ENCODE measurements at places on chromosomes 4 and X.

DNA sequence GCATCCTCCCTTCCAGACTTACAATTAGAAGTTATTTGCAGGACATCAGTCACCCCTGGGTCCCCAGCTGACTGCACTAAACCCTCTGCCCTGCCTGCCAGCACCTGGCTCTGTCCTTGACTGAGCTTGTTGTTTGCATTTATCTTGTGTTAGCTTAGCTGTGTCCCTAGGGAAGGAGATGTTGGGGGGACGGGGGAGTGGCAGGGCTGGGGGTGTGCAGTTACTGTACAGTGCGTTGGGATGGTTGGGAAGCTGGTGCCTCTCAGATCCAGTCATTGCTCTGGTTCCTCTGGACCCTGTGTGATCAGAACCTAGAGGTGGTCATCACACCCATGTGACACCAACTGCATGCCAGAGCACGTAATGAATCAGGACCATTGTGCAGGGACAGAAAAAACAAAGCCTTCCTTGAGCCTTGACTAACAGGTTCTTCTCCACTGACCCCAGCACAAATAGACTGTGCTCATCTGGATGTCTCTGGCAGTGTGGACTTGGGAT lies 32.7 kb upstream of the PROM1 start:
- no peak for DNase-seq

DNA sequence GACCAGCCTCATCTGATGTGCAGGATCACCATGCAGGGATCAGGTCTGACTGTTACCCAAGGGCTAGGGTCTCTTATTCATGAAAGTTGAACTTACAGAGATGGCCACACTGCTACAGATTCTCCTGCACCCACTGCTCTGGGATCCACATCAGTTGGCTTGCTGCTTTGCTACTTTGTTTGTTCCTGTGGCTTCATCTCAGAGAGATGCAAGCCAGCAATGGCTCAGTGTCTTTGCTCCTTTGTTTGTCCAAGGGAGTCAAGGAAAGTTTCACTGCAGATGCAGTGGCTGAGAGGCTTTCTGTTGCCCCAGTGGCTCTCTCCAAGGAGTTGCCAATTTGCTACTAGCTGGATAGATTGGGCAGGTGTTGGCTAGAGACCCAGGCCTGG lies 70.3 kb upstream of the UGT2B7 start:
- no peak for DNase-seq

DNA sequence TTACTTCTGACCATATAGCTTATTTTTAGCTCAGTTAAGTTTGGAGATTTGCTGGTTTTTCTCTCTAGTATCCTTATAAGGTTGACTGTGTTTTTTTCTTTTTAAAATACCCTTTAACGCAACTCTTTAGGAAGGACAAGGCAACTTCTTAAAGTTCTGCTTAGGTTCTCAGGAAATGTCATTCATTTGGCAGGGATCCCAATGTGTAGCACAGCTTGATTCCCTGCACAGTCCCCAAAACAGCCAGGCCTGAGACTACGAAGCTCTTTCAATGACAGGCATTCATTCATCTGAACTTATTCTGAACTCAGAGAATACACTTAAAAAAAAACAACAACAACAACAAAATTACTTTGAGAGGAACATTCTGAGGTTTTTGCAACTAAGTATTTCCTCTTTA lies 1765.8 kb downstream of the PCDH7 start:
- DNase-seq = no peak

GRCh38 chrX:107565931-107566603 lies 62.2 kb upstream of the PRPS1 start:
- DNase-seq = no peak

DNA sequence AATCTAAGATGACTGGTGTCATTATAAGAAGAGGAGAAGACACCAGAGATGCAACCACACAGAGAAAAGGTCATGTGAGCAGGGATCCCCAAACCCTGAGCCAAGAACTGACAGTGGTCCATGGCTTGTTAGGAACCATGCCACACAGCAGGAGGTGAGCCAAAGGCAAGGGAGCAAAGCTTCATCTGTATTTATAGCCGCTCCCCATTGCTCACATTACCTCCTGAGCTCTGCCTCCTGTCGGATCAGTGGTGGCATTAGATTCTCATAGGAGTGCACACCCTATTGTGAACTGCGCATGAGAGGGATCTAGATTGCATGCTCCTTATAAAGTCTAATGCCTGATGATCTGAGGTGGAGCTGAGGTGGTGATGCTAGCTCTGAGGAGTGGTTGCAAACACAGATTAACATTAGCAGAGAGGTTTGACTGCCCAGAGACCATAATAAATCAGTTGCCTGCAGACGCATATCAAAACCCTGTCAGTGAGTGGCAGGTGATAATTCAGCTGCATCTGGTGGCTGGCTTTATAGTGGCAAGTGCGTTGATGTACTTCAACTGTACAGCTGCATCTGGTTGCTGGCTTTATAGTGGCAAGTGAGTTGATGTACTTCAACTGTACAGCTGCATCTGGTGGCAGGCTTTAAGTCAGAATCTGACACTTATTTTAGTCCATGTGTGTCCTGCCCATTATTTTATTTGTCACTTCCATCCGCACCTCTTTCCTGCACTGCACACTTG lies 19.8 kb upstream of the CXCL2 start:
- no peak for DNase-seq
